ENCODE measurements at places on chromosomes 5 and 9.

GRCh38 chr5:130137681-130138080, 233.4 kb downstream of the CHSY3 start:
- DNase-seq = no peak

DNA sequence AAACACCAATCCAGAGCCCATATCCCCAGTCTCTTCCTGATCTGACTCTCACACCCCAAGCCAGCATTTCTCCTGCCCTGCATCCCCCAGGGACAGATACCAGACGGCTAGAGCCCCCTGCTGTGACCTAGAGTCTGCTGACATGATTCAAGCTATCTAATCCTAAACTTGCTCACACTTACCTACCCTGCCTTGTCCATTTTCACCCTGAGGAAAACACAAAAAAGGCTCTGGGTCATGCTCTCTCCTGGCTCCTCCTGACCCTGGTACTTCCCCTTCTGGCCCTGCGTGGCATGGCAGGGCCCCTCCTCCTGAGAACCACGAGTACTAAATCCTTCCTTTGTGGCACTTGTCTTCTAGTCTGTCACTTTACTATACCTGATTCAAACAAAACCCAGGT, 2.8 kb upstream of the ARRDC1 start:
- DNase-seq = no peak

DNA sequence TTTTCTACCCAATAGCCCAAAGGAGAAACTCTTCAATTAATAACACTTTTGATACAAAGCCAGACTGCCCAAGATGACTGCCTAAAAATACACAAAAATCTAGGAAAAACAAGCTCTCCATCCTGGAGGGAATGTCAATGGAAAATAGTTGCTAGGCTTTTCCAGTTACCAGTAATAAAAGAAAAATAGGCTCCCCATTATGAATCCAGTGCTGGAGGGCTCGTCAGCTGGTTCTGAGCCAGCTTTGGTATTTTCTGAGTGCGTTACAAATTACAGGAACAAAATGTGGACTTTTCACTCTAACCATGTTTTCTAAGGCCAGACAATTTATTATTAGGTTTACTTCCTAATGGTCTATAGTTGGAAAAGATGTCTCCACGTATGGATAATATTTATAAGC, 414.5 kb downstream of the ACTL7B start:
- DNase-seq = no peak

DNA sequence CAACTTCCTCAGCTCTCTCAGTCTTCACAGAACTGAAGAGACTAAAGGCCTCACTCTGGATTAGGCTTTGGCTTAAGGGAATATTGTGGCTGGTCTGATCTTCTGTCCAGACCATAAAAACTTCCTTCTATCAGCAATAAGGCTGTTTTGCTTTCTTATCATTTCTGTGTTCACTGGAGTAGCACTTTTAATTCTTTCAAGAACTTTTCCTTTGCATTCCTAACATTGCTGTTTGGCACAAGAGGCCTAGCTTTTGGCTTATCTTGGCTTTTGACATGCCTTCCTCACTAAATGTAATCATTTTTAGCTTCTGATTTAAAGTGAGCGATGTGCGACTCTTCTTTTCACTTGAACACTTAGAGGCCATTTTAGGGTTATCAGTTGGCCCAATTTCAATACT, 88.7 kb upstream of the ACOT12 start:
- no peak for DNase-seq

- no peak for DNase-seq
These were observed 220.4 kb upstream of the CD180 start for GRCh38 chr5:67416986-67417385.

DNA sequence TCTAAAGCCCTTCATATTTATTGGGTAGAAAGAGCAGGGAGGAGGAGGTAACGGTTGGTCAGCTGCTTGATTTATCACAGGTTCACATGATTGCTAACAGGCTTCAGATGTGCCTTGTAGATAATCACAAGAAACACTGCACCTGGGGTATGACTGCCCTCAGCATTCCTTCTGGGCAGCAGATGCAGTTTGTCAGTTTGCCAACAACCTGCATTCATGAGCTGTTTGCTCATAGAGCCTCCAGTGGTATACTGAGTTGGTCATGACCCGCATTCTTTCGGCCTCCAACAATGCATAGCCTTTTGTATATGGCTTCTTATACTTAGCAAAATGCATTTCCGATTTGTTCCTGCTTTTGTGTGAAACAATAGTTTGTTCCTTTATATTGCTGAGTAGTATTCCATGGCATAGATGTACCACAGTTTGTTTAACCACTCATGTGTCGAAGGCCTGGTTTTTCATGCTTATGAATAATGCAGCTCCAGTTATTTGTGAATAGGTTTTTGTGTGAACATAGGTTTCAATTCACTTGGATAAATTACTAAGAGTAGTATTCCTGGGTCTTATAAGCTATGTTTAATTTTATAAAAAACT, 83.6 kb downstream of the ARHGEF28 start:
- DNase-seq = no peak

GRCh38 chr9:123354806-123355508, 1.0 kb upstream of the CRB2 start:
- no peak for DNase-seq

- DNase-seq = no peak
These were observed 287.7 kb downstream of the FBXL7 start for GRCh38 chr5:15787681-15788080.

DNA sequence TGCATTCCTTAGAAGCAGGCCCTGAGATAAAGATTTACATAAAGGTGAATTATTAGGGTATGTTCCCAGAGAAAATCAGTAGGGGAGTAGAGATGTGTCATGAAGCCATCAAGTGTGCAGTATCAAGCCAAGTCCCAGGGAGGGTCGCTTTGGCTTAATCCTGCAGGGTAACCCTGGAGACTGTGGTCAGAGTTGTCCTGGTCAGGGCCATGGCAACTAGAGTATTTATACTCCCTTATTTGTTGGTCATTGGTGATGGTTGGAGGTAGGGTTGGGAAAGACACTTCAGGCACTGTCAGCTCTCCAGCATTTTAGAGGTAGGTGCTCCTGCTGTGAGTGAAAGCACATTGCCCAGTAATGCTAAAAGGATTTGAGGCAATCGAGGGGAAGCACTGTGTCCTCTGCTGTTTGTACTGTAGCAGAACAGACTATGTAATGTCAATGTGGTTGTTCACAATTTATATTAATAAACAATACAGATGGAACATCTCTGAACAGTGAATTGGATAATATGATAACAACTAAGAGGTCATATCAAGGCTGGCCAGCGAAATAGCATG, 108.9 kb downstream of the GDNF start:
- DNase-seq = no peak

DNA sequence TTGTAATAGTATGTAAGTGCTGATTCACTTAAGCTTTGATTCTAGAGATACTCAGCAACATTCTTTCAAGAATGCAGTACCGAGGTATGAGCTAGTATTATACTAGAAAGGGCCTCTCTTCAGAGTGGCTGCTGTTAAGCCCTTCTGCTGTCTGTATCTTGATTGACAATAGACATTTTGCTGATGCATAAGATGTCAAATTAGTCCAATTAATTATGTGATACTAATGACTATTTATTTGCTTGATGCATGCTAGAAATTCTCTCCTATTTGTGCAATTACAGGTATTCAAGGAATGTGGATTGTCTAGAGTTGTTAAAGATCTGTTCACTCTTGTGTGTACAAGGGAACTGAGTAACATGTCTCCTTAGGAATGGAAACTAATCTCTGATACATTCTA, 92.3 kb upstream of the PTGER4 start:
- no peak for DNase-seq

DNA sequence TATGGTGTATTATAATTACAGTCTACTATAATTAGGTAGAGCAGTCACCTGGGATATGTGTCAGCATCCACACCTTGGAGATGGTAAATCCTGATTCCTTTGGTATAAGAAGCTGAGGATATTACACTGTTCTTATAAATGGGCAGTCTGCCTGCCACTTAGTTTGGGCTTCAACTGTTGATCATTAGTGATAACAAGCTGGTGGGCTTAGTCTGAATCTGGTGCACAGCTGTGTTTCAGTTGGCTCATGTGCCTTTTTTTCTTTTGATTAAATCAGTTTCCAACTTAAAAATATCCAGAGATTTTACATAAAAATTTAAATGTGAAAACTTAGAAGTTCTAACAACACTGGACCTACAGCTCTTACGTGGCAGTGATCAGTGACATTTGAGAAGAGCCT, 21.2 kb downstream of the LVRN start:
- DNase-seq = no peak

- no peak for DNase-seq
These were observed 58.4 kb upstream of the RAPGEF1 start for GRCh38 chr9:131798246-131798645.

GRCh38 chr9:40928803-40929487, 199.5 kb downstream of the FOXD4L6 start:
- DNase-seq = no peak

DNA sequence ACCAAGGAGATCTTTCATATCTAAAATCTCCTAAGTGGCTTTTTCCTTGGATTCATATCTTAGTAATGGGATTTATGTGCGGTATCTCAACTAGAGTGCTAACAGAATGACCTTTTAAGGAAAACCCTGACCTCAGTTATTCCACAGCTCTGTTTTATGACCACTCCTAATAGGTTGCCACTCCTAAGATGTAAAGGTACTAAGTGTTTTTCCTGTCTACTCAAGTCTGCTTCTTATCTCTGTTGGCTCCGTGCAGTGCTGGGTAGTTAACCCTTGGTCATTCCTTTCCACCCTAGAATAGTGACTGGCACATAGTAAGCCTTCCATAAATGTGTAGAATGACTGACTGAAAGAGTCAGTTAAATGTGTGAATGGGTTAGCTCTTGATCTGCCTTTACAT, 161.4 kb downstream of the DOCK2 start:
- DNase-seq = no peak

- DNase-seq = no peak
These were observed 31.6 kb downstream of the RGMB start for GRCh38 chr5:98805070-98805469.

DNA sequence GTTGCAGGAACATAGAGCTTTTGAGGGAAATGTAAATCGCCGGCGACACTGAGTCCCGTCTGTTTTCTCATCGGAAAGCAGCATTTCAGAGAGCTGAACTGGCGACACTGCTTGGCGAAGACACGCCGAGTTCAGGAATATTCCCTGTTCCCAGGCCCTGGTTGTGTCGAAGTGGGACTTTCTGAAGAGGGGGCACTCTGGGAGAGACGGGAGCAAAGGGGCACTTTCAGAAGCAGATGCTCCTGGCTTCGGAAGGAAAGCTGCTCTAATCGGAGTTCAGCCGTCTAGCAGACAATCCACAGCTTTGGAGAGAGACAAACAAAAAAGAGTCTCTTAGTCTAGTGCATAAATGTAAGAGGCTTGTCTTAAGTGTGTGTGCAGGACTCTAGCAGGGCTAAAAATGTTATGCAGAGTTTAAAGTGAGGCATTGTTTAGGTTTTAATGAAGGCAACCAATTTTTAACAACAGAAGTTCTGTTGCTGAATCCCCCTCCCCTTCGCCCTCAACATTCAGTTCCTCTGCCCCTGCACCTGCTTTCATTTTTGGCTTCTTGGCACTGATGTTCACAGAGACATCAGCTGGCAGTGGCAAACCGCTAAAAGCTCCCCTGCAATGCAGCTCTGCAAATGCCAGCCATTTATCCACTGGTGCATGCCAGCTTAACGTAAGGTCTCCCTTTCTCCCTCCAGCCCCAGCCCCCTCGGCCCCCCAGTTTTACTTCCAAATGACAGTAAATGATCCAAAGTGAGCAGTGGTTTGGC, 289.5 kb upstream of the MPDZ start:
- DNase-seq = no peak

DNA sequence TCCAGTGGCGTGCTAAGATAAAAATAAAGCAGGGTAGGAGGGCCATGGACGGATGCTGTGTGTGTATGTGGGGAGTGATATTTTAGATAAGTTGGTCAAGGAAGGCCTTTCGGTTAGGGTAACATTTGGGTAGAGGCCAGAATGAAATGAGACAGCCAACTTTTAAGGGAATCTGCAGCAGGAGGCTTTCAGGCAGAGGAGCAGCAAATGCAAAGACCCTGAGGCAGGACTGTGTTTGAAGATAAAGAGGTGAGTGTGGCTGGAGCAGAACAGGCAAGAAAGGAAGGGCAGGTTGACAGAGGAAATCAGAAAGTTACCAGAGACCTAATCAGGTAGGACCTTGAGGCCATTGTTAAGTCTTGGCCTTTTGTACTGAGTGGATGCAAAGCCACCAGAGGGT, 106.2 kb downstream of the MAST4 start:
- DNase-seq = no peak

DNA sequence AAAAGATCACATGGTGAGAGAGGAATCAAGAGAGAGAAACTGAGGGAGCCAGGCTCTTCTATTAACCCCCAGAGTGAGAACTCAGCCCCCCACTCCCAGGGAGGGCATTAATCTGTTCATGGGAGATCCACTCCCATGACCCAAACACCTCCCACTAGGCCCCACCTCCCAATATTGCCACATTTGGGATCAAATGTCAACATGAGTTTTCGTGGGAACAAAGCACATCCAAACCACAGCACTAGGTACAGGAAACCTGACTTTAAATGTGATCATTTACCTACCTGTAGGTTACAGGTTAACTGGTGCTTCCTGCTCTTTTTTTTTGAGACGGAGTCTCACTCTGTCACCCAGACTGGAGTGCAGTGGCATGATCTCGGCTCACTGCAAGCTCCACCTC, 16.9 kb downstream of the NNT start:
- DNase-seq = no peak

DNA sequence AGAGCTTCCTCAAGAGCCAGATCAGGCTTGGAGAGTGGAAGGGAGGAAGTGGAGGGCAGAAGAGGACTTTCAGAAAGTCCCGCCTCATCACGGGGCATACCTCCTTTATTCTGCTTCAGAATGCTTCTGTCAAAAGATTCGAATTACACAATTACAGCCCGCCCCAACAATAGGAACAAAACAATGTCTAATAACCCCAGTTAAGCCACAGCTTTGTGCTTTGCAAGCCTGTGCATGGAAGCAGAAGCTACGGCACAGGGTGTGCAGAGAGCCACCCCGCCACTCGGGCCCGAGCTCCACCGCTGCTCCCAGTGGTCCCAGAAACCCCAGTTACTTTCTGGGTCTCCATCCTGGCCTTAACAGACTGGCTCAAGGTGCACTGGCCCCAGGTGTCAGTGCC, 23.5 kb downstream of the HNRNPH1 start:
- no peak for DNase-seq

DNA sequence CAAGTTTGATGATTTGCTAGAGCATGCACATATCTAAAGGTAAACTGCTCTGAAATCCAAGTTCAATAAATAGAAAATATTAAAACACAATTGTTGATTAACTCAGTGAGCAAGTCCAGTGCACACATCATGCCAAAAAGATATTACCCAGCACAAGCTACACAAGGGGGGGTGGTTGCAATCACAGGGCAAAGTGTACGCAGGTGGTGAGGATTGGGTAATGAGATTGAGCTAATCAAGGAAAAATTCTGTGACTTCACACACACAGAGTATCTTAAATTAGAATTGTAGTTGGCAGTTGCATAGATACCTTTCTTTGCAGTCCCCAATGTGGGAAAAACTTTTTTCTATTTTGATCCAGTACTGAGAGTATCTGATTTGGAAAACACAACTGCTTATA, 156.1 kb upstream of the NTRK2 start:
- DNase-seq = no peak

DNA sequence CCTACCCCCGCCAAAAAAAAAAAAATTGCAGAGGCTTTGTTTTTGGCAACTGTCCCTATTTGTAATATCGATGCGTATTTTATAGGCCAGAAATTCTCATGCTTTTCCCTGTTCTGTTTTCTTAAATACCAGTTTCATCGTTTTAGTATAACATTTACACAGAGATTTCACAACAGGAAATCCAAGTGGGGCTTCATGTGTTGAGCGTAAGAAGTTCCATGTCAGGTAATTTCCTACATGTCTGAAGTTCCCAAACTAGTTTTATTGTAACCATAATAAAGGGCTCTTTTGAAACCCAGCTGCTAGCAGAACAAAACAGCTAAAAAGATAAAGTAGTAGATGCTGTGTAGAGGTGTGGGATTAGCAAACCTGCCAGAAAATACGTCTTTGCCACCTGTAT, 4.2 kb downstream of the SMC5 start:
- DNase-seq = no peak
